ENCODE measurements at places on chromosomes 1 and 21.
A peak's percentile ranks its signal among the peaks of the same experiment; 100 is the strongest.

GRCh38 chr1:116481934-116482333 is 88.9 kb downstream of the CD58 start:
- no peak for DNase-seq
- no peaks in the 10 kb centered on the region for H3K36me3 ChIP-seq
- peaks cover 9% of the 10 kb centered on the region for H3K27me3 ChIP-seq
- H3K4me3 ChIP-seq: no peak overlapping the region
- no peak overlapping the region for H3K27ac ChIP-seq

GRCh38 chr21:42455196-42455595 is 40.8 kb downstream of the RSPH1 start:
- no peak overlapping the region for H3K4me3 ChIP-seq
- no peak for DNase-seq
- H3K4me1 ChIP-seq: no peaks in the 10 kb centered on the region
- no peaks in the 10 kb centered on the region for H3K36me3 ChIP-seq
- H3K27ac ChIP-seq: no peak overlapping the region

- DNase-seq: peak; percentile 47
- no peaks in the 10 kb centered on the region for H3K27me3 ChIP-seq
- H3K27ac ChIP-seq: no peak overlapping the region
- no peak overlapping the region for H3K4me3 ChIP-seq
- no peaks in the 10 kb centered on the region for H3K36me3 ChIP-seq
Observed at GRCh38 chr1:62530516-62531154, 66.7 kb upstream of the ANGPTL3 start.

DNA sequence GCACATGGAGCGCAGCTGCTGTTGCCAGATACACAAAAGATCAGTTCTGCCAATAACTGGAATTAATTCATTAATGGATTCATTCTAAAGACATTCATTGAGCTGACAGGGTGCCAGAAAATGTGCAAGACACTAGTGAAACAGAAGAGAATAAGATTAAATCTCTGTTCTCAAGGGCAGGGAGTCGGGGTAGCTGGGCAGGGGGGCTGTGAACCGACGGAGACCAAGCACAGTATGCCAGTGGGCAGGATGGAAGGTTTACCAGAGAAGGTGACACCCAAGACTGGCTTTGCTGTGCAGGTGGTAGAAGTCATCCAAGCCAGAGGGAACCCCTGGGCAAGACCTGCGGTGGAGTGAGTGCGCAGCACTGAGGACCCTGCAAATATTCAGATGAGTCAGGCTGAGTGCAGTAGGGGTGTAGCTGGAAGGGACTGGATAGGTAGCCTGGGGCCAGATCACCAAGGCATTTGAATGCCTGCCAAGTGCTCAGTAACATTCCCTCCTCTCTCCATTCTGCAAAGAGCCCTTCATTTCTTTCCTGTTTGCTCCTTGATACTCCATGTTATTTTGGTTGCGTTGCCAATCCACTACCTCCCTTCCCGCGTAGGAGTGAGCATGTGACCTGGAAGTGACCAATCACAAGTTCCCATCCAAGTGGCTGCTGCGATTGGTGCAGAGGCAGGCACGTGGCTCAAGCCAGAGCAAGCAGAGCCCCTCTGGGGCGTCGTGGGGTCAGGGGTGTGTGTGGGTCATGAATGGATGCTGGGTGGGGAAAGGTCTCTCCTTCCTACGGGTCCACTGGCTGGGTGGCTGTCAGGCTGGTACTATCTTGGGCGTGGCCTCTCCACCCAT is 413.1 kb downstream of the PTPRU start:
- no peaks in the 10 kb centered on the region for H3K36me3 ChIP-seq
- H3K4me3 ChIP-seq: no peak overlapping the region
- no peak overlapping the region for H3K27ac ChIP-seq
- no peaks in the 10 kb centered on the region for H3K4me1 ChIP-seq
- DNase-seq: peak; percentile 37

GRCh38 chr1:60746278-60746791 is 336.0 kb upstream of the NFIA start:
- H3K27me3 ChIP-seq: no peaks in the 10 kb centered on the region
- no peak for DNase-seq
- no peaks in the 10 kb centered on the region for H3K4me1 ChIP-seq
- no peaks in the 10 kb centered on the region for H3K36me3 ChIP-seq

DNA sequence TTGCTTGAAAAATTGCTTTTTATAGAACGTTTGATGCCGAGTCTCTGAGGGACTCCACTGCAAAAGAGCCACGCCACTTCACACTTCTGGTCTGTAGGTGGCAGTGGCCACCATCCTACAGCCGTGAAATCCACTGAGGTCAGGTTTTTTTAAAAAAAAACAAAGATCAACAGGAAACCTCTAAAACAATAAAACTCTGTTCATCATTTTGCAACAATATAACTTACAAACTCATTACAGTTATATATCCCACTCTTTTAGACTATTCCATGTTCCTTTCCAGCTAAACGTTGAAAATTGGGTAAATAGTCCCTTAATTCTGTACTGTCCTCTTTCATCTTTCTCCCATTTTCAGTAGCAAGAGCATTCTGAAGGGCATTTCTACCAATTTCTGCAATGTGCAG is 64.6 kb upstream of the FMN2 start:
- H3K36me3 ChIP-seq: no peaks in the 10 kb centered on the region
- DNase-seq: peak; percentile 41
- no peak overlapping the region for H3K4me3 ChIP-seq
- H3K27me3 ChIP-seq: no peaks in the 10 kb centered on the region

GRCh38 chr1:53715478-53715877 is 23.5 kb downstream of the GLIS1 start:
- no peaks in the 10 kb centered on the region for H3K4me1 ChIP-seq
- H3K36me3 ChIP-seq: no peaks in the 10 kb centered on the region
- H3K4me3 ChIP-seq: no peak overlapping the region
- H3K27ac ChIP-seq: no peak overlapping the region

- no peaks in the 10 kb centered on the region for H3K36me3 ChIP-seq
- no peaks in the 10 kb centered on the region for H3K4me1 ChIP-seq
- H3K27ac ChIP-seq: no peak overlapping the region
Observed at GRCh38 chr1:168732736-168733135, 3.7 kb upstream of the DPT start.

DNA sequence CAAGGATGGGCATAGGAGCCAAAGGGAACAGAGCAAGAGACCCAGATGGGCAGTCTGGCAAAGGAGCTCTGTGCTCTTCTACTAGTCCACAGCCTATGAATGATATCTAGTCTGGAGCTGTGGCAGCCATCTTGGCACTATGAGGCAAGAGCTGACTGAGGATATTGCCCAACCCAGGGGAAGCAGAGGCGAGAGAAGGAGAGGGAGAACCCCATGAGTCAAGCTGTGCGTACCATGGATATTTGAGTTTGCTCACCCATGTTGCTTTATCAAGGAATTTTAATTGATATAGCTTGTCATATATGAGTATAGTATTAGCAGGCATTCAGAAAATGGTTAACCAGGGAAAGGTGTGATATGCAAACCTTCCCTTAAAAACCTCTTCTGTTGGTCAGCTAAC is 420.9 kb downstream of the PRDM2 start:
- no peaks in the 10 kb centered on the region for H3K36me3 ChIP-seq
- H3K27me3 ChIP-seq: no peaks in the 10 kb centered on the region
- no peak overlapping the region for H3K27ac ChIP-seq

- H3K4me1 ChIP-seq: peaks cover 5% of the 10 kb centered on the region
- no peak overlapping the region for H3K4me3 ChIP-seq
- no peak for DNase-seq
- no peak overlapping the region for H3K27ac ChIP-seq
- no peaks in the 10 kb centered on the region for H3K36me3 ChIP-seq
Observed at GRCh38 chr1:180572760-180573159, 14.0 kb downstream of the OVAAL start.

DNA sequence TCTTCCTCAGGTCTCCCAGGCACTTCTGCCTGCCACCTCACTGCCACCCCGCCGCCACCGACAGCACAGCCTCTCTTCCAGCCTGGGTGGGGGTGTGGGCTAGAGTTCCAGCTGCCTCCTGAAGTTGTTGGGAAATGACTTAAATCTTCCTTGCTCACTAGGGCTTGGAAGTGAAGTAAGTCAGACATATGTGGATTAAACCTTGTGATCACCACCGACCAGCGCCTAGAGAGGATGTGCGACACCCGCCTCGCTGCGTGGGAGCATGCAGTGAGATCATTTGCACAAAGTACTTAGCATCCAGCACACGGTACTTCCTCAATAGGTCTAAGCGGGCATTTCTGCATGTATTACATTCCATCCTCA is 71.4 kb upstream of the FAM20B start:
- H3K36me3 ChIP-seq: no peaks in the 10 kb centered on the region
- H3K4me1 ChIP-seq: no peaks in the 10 kb centered on the region
- no peak overlapping the region for H3K27ac ChIP-seq
- DNase-seq: no peak
- no peak overlapping the region for H3K4me3 ChIP-seq

- no peaks in the 10 kb centered on the region for H3K4me1 ChIP-seq
- H3K36me3 ChIP-seq: peaks cover 7% of the 10 kb centered on the region
- H3K27ac ChIP-seq: no peak overlapping the region
- H3K27me3 ChIP-seq: no peaks in the 10 kb centered on the region
- no peak overlapping the region for H3K4me3 ChIP-seq
- DNase-seq: no peak
Observed at GRCh38 chr1:19892129-19892528, 9.9 kb downstream of the OTUD3 start.

DNA sequence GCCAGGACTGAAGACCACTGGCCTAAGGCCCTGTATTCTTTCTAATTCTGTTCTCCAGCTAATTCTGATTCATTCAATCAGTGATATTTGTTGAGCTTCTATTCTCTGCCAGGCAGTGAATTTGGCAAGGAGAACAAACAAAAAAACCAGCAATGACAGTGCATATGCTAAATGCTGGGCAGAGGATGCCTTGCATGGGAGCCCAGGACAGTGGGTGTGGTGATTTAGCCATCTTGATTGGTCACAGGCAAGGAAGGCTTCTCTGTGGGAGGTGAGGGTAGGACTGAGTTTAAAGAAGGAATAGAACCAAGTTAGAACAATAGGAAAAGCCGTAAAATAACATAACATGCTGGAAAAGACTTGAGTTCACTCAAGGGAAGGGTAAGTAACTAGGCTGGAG is 9.2 kb upstream of the CPT2 start:
- H3K4me1 ChIP-seq: peaks cover 23% of the 10 kb centered on the region
- H3K27ac ChIP-seq: no peak overlapping the region
- no peaks in the 10 kb centered on the region for H3K27me3 ChIP-seq
- no peak overlapping the region for H3K4me3 ChIP-seq
- DNase-seq: no peak

GRCh38 chr21:44846224-44846484 is 27.3 kb downstream of the PTTG1IP start:
- peaks cover 3% of the 10 kb centered on the region for H3K27me3 ChIP-seq
- H3K36me3 ChIP-seq: peaks cover 17% of the 10 kb centered on the region
- no peak overlapping the region for H3K27ac ChIP-seq
- H3K4me3 ChIP-seq: peak overlapping the region; percentile 41

- H3K27me3 ChIP-seq: no peaks in the 10 kb centered on the region
- DNase-seq: peak; percentile 93
- H3K4me3 ChIP-seq: no peak overlapping the region
- peak overlapping the region; percentile 36 for H3K27ac ChIP-seq
Observed at GRCh38 chr1:243267914-243268653, 12.2 kb downstream of the SDCCAG8 start.

GRCh38 chr1:56133522-56134472 is 445.6 kb downstream of the PLPP3 start:
- H3K27ac ChIP-seq: no peak overlapping the region
- no peaks in the 10 kb centered on the region for H3K4me1 ChIP-seq
- DNase-seq: no peak
- H3K36me3 ChIP-seq: no peaks in the 10 kb centered on the region
- H3K27me3 ChIP-seq: no peaks in the 10 kb centered on the region
- no peak overlapping the region for H3K4me3 ChIP-seq

GRCh38 chr1:52663716-52664115 is 30.7 kb downstream of the SHISAL2A start:
- H3K27me3 ChIP-seq: peaks cover 2% of the 10 kb centered on the region
- no peak for DNase-seq
- no peaks in the 10 kb centered on the region for H3K36me3 ChIP-seq
- H3K4me3 ChIP-seq: no peak overlapping the region

DNA sequence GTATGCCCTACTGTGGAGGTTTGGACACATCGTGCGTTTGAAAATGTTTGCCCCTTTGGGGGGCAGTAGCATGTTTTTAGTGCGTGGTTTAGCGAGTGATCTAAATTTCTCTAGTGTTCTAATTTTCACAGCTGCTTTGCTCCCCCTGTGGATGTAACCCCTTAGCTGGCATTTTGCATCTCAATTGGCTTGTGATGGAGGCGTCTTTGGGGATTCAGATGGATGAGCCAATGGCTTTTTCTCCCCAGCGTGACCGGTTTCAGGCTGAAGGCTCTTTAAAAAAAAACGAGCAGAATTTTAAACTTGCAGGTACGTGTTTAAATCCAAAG is 836 bp downstream of the CDC7 start:
- H3K4me1 ChIP-seq: peaks cover 13% of the 10 kb centered on the region
- no peaks in the 10 kb centered on the region for H3K36me3 ChIP-seq
- no peak for DNase-seq
- H3K4me3 ChIP-seq: peak overlapping the region; percentile 75
- H3K27me3 ChIP-seq: no peaks in the 10 kb centered on the region
- peak overlapping the region; percentile 85 for H3K27ac ChIP-seq

GRCh38 chr1:165134431-165134830 is 222.1 kb downstream of the LMX1A start:
- H3K4me3 ChIP-seq: no peak overlapping the region
- no peaks in the 10 kb centered on the region for H3K4me1 ChIP-seq
- H3K36me3 ChIP-seq: no peaks in the 10 kb centered on the region
- DNase-seq: no peak
- H3K27ac ChIP-seq: no peak overlapping the region
- H3K27me3 ChIP-seq: no peaks in the 10 kb centered on the region

- H3K4me3 ChIP-seq: no peak overlapping the region
- no peak for DNase-seq
- no peak overlapping the region for H3K27ac ChIP-seq
- H3K27me3 ChIP-seq: no peaks in the 10 kb centered on the region
- H3K36me3 ChIP-seq: no peaks in the 10 kb centered on the region
- no peaks in the 10 kb centered on the region for H3K4me1 ChIP-seq
Observed at GRCh38 chr1:41908288-41908895, 10.3 kb downstream of the HIVEP3 start.

DNA sequence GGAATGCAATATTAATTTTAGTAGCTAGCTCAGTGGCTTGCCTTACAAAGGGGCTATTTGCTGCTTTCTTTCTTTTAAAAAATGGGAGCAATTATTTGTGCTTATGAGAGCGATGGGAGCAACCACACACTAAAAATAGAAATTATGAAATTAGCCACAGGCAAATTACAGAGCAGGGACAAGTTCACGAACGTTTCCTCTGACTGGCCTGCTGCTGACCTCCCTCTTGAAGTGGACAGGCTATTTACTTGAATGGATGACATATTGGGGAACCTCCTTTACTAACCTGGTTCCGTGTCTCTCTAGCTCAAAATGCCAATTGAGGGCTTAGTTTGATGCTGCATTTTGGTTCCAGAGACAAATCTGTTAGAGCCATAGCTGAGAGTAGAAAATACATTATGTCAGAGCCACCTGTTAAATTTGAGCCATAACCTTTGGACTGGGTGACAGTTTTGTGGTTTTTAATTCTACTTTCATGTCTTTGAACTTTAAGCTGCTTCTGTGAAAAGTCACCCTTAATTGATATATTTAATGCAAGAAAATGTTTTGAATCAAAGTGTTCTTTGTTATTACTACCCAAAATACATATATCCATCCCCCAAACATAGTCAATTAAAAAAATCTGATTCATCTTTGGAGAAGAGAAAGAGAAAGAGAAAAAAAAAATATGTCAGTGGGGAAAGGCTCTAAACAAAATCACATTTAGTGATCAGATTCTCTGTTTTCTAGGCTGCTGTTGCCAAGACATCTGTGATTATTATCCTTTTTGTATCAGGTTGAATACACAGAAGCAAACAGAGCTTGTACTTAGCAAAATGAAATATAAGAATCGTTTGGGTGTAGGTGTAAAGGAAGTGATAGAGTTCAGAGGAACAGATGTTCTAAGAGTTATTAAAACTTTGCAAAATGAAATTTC is 351.9 kb downstream of the ADGRL2 start:
- H3K36me3 ChIP-seq: no peaks in the 10 kb centered on the region
- DNase-seq: no peak
- no peak overlapping the region for H3K4me3 ChIP-seq

All from fibroblast of lung (primary cell).